ENCODE measurements at places on chromosomes 4 and X. TPM values are rescaled to one million over a fixed set of nuclear protein-coding genes. Genes with fewer than 3 reads are reported as not detected.

DNA sequence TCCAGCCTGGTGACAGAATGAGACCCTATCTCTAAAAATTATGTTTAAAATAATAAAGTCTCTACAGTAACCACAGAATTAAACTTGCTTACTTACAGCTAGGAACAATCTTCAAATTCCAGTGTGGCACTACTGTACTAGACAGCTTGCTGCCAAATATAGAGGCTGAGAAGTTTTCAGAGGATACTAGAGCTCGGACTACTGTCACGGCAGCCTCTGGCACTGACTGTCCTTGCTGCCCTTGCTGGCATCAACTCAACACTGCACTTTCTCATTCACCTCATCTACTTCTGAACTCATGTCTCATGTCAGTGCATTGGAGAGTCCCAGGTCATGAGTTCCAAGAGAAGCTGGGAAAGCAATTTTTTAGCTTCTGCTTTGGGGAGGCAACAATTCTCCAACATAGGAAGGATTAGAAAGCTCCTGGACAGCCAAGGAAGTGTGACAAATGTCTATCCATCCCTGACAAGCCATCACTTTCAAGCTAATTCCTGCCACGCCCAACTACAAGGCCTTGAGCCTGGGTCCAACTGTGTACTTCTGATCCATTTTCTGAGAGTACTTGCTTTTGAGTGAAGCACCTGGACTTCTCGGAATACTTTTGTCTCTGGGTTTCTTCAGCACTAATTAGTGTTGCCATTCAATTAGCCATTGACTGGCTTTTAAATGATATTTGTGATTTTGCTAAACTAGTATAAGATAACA lies 98.6 kb upstream of the NR3C2 start:
- H3K36me3 ChIP-seq: peaks cover under 1% of the 10 kb centered on the region
- peaks cover 2% of the 10 kb centered on the region for H3K27me3 ChIP-seq
- no peak overlapping the region for H3K27ac ChIP-seq
- H3K4me1 ChIP-seq: no peaks in the 10 kb centered on the region

- no peaks in the 10 kb centered on the region for H3K4me1 ChIP-seq
- no peaks in the 10 kb centered on the region for H3K27me3 ChIP-seq
- DNase-seq: no peak
- no peak overlapping the region for H3K4me3 ChIP-seq
- no peak overlapping the region for H3K27ac ChIP-seq
Observed at GRCh38 chr4:157932936-157933335, 239.9 kb downstream of the GASK1B start.

- no peak overlapping the region for H3K27ac ChIP-seq
- no peak overlapping the region for H3K4me3 ChIP-seq
- H3K4me1 ChIP-seq: no peaks in the 10 kb centered on the region
- no peak for DNase-seq
Observed at GRCh38 chr4:186486172-186486571, 69.2 kb downstream of the MTNR1A start.

MAGEE1 gene
- 3.0 TPM for total RNA-seq

DNA sequence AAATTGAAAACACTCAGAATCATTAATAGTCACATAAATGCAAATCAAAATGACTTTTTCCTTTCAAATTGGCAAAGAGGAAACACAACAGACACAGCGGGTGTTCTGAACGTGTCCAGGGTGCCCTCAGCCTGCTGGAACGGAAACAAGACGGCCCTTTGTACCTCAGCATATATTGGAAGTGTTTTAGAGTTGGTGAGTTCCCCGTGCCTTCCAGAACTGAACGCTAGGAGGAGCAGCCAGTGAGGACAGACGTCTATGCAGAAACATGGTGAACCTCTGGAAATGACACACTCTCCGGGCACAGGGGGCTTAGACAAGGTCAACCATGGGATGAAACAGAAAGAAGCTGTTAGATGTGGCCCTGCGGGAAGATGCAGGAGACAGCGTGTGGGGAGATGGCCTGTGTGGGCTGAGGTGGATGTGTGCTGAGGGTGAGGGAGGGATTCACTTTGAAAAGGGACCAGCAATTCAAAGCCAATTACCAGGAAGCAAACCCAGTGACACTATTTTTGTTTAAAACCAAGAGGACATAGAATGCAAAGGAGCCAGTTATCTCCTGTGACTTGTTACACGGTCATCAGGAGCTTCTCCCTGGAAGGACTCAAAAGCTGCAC lies 40.4 kb downstream of the RNF212 start:
- peaks cover 6% of the 10 kb centered on the region for H3K4me1 ChIP-seq
- H3K4me3 ChIP-seq: no peak overlapping the region
- H3K36me3 ChIP-seq: no peaks in the 10 kb centered on the region
- no peak overlapping the region for H3K27ac ChIP-seq
- H3K27me3 ChIP-seq: peaks cover 7% of the 10 kb centered on the region

DNA sequence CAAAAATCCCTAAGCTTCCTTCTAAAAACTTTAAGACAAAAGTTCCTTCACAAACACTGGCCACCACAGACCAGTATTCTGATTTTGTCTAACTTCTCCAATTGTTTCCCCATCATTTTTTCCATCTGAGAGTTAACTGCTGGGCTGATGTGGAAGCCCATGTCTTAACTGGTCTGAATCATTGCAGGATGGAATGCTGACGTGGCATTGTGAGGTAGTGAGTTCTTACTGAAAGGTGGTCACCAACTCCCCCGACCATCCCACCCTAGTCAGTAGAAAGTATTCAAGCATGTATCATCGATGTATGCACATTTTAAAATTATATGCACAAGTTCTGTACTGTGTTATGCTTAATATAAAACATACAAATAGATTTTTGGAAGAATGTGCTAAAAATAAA lies 99.1 kb upstream of the SMIM10 start:
- H3K27ac ChIP-seq: no peak overlapping the region
- no peak overlapping the region for H3K4me3 ChIP-seq
- peaks cover 2% of the 10 kb centered on the region for H3K36me3 ChIP-seq
- no peak for DNase-seq
- no peaks in the 10 kb centered on the region for H3K27me3 ChIP-seq

DNA sequence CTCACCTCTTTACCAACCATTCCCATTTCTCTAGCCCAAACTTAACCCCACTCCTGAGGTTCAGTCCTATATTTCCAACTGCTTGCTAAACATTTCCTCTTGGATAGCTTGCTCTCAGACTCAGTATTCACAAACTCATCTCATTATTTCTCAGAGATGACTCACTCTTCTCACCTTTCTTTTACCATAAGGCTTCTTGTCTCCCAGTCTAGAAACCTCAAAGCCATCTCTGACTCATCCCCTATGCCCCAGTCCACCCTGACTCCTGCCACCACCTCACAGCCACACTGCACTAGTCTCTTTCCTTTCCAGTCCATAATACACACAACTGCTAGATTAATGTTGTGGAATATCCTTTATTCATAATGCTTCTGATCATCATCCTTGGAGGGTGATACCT lies 4.8 kb downstream of the FRMPD3 start:
- H3K27me3 ChIP-seq: peaks cover 32% of the 10 kb centered on the region
- no peak overlapping the region for H3K4me3 ChIP-seq
- peak; percentile 59 for DNase-seq
- H3K36me3 ChIP-seq: no peaks in the 10 kb centered on the region
- peaks cover 14% of the 10 kb centered on the region for H3K4me1 ChIP-seq

DNA sequence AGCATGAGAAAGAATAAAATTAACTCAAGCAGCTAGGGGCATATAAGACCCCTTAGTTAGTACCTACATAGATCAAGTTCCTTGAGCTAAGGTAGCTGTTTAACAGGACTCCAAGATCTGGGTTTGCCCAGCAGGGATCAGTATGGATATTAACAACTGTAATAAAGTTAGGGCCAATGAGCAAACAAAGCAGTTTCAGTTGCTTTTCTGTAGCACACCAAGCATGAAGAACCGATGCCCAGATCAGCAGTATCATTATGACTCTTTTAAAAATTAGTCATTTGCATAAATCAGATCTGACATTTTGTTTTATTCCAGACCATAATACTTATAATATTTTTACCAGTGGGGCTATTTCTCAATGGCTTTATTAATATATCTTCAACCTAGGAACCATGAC lies 80.9 kb downstream of the C4orf33 start:
- no peaks in the 10 kb centered on the region for H3K4me1 ChIP-seq
- H3K4me3 ChIP-seq: no peak overlapping the region
- no peak for DNase-seq
- no peak overlapping the region for H3K27ac ChIP-seq
- peaks cover 13% of the 10 kb centered on the region for H3K27me3 ChIP-seq
- no peaks in the 10 kb centered on the region for H3K36me3 ChIP-seq

DNA sequence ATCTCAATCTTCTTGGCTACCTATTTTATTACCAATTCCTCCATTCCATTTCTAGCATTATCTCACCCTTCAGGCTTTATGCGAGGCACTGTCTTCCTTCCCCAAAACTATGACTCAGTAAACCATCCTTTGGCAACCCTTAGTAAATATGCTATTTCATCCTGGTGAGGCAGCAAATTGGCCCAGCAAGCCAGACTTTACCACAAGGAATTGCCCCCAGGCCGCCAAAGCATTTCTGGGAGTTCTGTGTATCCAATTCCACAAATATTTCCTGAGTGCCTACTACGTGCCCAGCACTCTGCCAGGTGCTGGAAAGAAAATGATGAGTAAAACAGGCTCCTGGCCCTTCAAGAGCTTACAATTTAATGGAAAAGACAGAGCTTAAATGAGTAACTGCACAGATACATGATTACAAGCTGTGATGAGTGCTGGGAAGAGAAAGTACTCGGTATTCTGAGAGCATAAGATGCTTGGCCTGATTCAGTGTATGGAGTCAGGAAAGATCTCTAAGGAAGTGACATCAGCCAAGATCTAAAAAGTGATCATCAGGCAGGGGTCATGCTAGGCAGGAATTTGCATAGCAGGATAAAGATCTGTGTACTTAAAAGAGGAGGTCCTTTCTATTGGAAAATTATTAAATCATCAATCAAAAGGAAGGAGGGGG lies 193.8 kb downstream of the ADAMTS3 start:
- no peak overlapping the region for H3K27ac ChIP-seq
- no peak for DNase-seq
- no peaks in the 10 kb centered on the region for H3K4me1 ChIP-seq
- no peaks in the 10 kb centered on the region for H3K27me3 ChIP-seq
- no peaks in the 10 kb centered on the region for H3K36me3 ChIP-seq

DNA sequence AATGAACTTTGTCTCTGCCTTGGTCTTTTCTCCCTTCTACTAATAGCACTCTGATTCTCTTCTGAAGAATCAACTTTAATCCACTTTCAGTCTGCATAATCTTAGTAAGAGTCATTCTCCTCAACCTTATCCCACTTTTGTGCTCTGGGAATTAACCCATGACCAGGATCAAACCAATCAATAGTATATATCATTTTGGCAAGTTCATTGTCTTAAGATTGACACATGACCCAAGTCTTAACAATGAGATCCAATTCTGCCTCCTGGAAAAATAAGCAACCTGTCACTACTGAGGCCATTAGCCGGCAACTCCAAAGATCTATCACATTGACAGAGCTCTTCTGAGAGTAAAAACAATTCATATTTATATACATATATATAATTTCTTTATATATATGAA lies 1358.4 kb upstream of the ADGRL3 start:
- H3K27ac ChIP-seq: no peak overlapping the region
- H3K4me3 ChIP-seq: no peak overlapping the region
- H3K4me1 ChIP-seq: no peaks in the 10 kb centered on the region
- H3K27me3 ChIP-seq: no peaks in the 10 kb centered on the region
- DNase-seq: no peak

DNA sequence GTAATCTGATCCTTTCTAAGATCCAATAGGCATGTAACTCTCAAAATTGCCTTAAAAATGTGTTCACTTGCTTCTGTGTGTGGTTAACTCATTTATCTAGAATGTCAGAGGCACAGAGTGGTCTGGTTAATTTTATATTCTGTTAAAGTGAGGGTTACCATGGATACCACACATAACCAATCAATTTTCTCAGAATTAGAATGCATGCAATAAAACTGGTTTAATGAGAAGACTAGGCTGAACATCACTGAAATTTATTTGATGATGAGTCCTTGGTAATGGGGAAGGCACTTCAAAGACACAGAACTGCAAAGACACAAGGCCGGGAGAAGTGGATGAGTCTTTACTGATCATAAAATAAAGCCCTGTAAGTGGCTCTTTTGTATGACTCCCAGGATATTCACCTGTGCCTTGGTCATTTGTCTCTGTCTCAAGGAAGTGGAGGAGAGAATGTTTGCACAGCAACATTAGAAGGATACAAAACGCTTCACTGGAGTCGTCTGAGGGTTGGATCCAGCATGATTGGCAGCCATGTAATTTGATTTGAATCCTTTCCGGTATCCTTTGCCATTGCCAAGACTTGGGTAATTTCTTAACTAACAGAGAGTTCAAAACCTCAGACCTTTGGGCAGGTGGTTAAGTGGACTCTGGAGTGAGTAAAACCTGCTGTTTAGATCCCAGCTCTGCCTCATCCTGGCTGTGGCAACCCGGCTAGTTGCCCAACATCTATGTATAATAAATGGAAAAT lies 94.0 kb upstream of the RBPJ start:
- DNase-seq: no peak
- H3K4me1 ChIP-seq: no peaks in the 10 kb centered on the region
- H3K4me3 ChIP-seq: no peak overlapping the region
- H3K36me3 ChIP-seq: no peaks in the 10 kb centered on the region
- H3K27ac ChIP-seq: no peak overlapping the region
